Renal pelvis (tissue), 12 donors: ENCODE measurements at places on chromosomes 5 and 9. TPM values are rescaled to one million over a fixed set of nuclear protein-coding genes. Genes with fewer than 3 reads are reported as not detected.
A peak's percentile ranks its signal among the peaks of the same experiment; 100 is the strongest.

LCN6 gene
- polyA plus RNA-seq = not detected

DNA sequence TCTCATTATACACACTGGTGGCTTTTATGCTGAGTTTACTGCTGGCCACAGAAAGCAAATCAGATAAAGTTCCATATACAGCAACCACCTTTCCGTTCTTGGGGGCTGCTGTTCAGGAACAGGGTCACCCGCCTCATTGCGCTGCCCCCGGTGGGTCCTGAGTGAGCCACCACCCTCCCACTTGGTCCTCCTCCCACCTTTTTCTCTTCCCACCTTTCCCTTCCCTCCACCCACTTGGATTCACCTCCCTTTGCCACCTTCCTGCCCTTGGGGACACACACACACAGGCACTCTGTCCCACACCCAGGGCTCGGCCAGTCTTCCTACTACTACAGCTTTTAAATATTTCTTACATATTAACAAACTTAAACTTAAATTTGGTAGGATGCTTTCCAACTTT, 127.6 kb downstream of the WDR70 start:
- no peak for DNase-seq

DNA sequence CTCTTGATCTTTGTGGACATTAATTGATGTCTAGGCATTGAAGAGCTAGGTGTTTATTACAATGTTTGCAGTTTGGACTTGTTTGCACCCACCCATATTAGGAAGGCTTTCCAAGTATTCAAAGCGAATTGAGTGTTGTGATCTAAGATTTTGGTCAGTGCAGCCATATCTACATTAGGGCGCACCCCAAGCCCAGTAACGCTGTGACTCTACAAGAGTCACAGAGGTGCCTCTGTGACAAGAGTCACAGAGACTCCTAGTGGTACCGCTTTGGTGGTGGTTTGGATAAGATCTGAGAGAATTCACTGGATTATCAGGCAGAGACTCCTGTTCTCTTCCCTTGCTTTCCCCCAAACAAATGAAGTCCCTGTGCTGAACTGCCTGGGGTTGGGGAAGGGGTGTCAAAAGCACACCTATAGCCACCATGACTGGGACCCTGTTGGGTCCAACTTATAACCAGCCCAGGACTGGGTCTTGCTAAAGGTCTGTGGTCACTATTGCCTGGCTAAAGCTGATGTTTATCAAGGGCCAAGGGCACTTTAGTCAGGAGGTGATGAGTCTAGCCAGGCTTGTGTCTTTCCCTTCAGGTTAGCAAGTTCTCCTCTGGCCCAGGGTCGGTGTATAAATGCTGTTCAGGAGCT, 114.1 kb upstream of the RIOK2 start:
- peak; percentile 10 for DNase-seq

GRCh38 chr9:93194221-93194625, 10.3 kb downstream of the WNK2 start:
- DNase-seq = no peak

DNA sequence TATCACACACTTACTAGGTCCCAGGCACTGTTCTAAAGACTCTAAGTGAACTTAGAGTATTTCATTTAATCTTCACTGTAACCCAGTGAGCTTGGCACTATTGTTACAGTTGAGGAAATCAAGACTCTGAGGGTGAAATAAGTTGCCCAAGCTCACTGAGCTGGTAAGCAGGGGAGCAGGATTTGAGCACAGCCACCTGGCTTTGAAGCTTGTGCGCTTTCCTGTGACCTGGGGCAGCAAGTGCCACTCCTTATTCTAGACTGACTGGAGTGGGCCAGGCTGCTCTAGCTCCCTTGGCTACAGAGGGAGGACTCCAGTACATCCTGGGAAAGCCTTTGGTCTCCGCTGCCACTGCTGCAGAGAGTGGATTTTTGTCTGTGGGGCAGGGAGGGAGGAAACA, 50.0 kb downstream of the RGS3 start:
- no peak for DNase-seq

GRCh38 chr5:15791859-15792258, 291.9 kb downstream of the FBXL7 start:
- DNase-seq = no peak

MLANA gene
- polyA plus RNA-seq = 0.93 TPM

ABCA1 gene
- 8.6 TPM for polyA plus RNA-seq

DNA sequence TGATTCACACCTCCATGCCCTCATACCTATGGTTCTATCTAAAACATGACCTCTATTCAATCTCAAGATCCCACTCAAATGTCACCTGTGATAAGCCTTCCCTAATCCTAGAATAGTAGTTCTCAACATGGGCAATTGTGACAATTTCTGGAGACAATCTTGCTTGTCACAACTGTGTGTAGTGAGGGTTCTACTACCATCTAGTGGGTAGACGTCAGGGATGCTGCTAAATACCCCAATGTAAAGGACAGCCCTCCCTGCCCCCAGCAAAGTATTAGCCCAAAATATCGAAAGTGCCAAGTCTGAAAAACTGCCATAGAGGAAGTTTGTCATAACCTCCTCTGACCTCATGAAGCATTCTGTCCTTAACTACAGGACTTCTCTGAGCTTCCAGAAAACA, 32.0 kb downstream of the TBCA start:
- no peak for DNase-seq

GRCh38 chr5:148414833-148415232, 31.1 kb downstream of the FBXO38 start:
- no peak for DNase-seq

DNA sequence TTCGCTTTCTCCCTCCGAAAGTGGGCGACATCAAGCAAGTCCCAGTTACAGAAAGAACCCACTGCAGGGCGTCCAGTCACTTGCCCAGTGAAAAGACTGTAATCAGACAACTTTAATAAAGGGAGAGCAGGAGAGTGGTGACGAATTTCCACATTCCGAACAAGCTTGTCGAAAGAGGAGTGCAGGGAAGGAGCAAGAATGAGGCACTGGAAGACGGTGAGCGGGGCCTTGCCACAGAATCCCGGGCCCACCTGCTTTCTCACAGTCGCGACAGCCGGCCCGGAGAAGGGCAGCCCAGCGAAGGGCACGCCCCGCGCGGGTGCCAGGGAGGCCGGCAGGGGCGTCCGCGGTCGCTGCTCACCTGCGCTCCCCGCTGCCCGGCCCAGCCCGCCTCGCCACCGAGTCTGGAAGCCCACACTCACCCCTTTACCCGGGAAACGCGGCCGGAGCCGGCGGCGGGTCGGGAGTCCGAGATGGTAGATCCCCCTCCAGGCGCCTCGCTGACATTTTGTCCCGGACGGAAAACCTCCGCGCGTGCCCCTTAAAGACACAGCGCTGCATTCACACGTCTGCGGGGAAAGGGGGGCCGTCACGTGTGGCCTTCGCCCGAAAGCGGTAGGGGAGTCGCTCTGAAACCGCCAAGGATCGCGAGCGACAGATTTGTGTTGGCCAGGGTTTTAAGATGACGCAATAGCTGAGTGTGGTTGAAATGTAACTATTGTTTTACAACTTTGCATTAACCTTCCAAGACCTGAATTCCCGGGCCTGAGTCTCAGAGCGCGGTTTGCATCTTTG, at the start of gene ZBED3:
ZBED3 (minus strand) TSS at position 597 of the 795 bp plus-strand sequence. CDS start 9,407 bp downstream, outside the sequence.
- peak; percentile 88 for DNase-seq

- DNase-seq = peak; percentile 60
Observed at GRCh38 chr9:35604578-35605350, at the start of gene TESK1. TESK1 (plus strand) TSS chr9:35605262; CDS start chr9:35605620, 358 bp downstream.

- no peak for DNase-seq
Observed at GRCh38 chr9:78860801-78861475, 564.0 kb downstream of the PSAT1 start.

TMEM252 gene
- 10.1 TPM for polyA plus RNA-seq

SERINC5 gene
- polyA plus RNA-seq = 63.2 TPM

- no peak for DNase-seq
Observed at GRCh38 chr9:93107825-93108161, 11.8 kb downstream of the CARD19 start.

DNA sequence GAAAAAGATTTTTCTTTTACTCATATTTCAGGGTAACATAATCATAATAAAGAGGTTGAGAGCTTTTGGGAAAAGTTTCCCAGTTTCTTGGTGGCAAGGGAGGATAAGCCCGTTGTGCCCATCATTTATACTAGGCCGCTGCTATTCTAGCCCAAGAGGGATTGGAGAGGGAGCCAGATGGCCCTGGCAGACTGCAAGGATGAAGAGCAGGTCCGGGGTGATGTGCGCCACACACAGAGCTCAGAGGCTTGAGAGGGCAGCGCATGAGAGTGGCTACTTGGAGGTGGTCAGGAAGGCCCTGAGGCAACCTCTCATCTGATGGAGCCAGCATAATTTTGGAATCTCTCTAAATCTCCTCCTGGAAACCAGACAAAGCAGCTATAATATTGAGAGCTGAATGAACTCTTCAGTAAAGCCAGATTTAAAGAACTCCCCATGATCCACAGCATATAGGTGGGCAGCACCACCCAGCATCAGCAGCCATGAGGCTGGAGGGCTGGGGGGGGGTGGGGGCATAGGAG, 110.1 kb downstream of the MED27 start:
- DNase-seq = no peak

ERAP2 gene
- polyA plus RNA-seq = 13.1 TPM

GRCh38 chr5:10699987-10700386, 61.0 kb downstream of the DAP start:
- no peak for DNase-seq

CIZ1 gene
- polyA plus RNA-seq = 125 TPM

DNA sequence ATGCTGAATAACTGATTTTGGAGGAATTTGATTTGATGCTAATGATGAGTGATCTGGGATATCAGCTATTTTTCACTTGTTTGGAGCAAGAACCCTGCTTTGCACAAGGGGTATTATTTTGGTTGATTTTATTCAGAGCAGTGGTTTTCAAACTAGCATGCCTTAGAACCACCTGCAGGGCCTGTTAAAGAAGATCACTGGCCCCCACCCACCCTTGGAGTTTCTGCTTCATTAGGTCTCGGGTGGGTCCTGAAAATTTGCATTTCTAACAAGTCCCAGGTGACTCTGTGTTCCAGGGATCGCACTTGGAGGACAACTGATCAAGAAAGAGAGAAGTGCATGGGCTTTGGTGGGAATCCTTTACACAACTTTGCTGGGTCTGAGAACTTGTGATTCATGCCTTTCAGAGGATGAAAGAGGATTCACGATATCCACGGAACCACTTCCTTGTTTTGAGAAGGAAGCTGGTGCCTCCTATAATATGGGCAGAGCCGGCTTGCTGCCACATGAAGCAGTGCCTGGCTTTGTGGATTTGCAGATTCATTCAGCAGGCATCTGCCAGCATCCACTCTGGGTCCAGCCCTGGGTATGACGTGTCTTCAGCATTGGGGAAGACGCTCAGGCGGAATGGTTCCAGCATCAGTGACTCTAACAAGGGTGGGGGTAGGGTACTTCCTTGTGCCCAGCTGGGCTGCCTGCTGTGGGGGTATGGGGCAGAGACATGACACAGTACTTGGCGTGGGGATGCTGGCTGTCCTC, 106.6 kb upstream of the PITX1 start:
- no peak for DNase-seq

CDO1 gene
- 24.5 TPM for polyA plus RNA-seq

DNA sequence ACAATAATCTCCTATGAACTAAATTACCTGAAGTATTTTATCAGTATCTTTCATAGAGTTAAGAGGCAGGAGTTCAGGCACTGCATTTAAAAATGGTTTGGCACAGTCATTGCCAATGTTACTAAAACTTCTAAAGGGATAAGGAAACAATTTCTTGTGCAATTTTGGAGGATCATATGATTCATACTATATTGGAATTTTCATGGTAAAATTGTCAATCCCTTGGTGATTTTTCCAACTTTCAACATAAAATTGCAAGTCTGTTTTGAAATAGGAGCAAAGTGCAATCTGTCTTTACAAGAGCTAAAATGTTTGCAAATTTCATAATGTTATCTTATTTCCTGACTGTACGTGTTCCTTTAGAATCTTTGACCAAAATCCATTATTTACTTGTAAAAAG, 211.1 kb downstream of the DMRTA1 start:
- DNase-seq = no peak

GRCh38 chr9:112048924-112049691, 126.0 kb downstream of the SUSD1 start:
- DNase-seq = no peak

TCF7 gene
- polyA plus RNA-seq = 13.2 TPM

IL5 gene
- not detected for polyA plus RNA-seq

SOHLH1 gene
- not detected for polyA plus RNA-seq

DNA sequence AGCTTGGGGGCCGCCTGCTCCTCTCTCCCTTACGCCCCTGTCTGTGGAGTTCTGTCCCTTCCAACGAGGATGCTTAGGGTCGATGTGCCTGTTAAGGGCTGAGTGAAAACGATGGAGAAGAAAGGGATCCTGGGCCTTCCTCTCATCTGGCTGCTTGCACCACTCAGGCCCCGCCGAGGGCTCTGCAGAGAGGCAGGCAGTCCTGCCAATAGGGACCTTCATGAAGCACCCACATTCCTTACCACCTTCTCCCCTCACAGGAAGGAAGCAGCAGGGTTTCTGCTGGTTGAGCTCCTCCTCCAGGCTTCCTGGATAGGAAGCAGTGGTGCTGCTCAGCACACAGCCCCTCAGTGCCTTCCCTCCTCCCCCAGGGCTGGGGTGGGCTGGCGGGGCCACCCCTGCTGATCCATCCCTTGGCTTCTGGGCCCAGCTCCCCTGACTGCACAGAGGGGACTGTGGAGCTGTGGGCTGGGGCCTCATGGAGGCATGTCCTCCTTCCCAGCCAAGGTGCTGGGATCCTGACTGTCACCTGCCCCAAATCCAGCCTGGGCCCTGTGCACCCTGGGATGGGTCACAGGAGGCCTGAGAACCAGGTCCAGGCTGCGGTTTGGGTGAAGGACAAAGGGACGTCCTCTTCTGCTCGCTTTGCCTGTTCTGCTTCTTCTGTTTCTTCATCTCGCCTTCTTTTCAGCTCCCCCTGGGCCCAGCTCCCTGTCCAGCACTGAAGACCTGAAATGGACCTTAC, 50.5 kb downstream of the AHRR start:
- DNase-seq = no peak

- no peak for DNase-seq
Observed at GRCh38 chr5:45491368-45491767, 204.8 kb downstream of the HCN1 start.

- DNase-seq = no peak
Observed at GRCh38 chr9:136618580-136619547, 43.9 kb upstream of the EGFL7 start.

DNA sequence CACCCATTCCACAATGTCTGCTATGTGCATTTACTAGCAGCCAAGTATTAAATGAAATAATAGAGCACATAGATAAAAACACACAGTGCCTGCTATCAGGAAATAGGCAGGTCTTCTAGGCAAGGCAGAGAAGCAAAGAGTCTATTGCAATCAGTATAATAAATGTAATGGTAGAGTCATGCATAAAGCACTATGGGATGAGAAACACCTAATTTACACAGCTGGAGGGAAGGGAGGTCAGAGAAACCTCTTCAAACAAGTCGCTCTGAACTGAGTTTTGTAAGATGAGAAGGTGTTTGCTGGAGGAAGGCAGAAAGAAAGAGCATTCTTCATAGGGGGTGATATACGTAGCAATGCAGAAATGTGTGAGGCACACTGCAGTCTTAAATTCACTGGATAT, 341.0 kb upstream of the DMAC1 start:
- DNase-seq = no peak
